Epithelial cell of alveolus of lung (primary cell): ENCODE measurements at places on chromosomes 4 and X. TPM values are rescaled to one million over a fixed set of nuclear protein-coding genes. Genes with fewer than 3 reads are reported as not detected.

The PASD1 gene
- not detected in 2 replicates for total RNA-seq

The SPACA5 gene
- total RNA-seq, result not detected in 2 replicates

The CSTF2 gene
- 14.4 and 20.0 TPM in 2 replicates for total RNA-seq

The MAML3 gene
- total RNA-seq, result 1.9 and 8.0 TPM in 2 replicates

The MID2 gene
- total RNA-seq, result 6.4 and 22.1 TPM in 2 replicates

The TTC29 gene
- total RNA-seq, result 0.08 and 0.26 TPM in 2 replicates

The MAGEC3 gene
- not detected in 2 replicates for total RNA-seq

The MAP7D2 gene
- under 0.01 and 0.96 TPM in 2 replicates for total RNA-seq

The CXCL9 gene
- total RNA-seq, result not detected in 2 replicates

The H2BW2 gene
- not detected in 2 replicates for total RNA-seq

The LRIT3 gene
- under 0.01 TPM in 1 of 2 replicates, not detected in the other for total RNA-seq

The ACSL1 gene
- 12.4 and 24.6 TPM in 2 replicates for total RNA-seq

The CCKAR gene
- not detected in 2 replicates for total RNA-seq

The TSPAN6 gene
- total RNA-seq, result 26.2 and 28.2 TPM in 2 replicates

The MGARP gene
- 6.1 and 29.9 TPM in 2 replicates for total RNA-seq

The ATP2B3 gene
- not detected in 2 replicates for total RNA-seq

The BANK1 gene
- 0.13 TPM in 1 of 2 replicates, not detected in the other for total RNA-seq

The GAGE12F gene
- not detected in 2 replicates for total RNA-seq

The JCHAIN gene
- 1.3 TPM in 1 of 2 replicates, not detected in the other for total RNA-seq

The GRID2 gene
- under 0.01 and 0.08 TPM in 2 replicates for total RNA-seq

The ART3 gene
- total RNA-seq, result 1.0 TPM in 1 of 2 replicates, not detected in the other

The ZNF630 gene
- total RNA-seq, result 0.78 and 2.5 TPM in 2 replicates

The ETDB gene
- not detected in 2 replicates for total RNA-seq

The TLR10 gene
- total RNA-seq, result 0.13 TPM in 1 of 2 replicates, not detected in the other

The DUSP21 gene
- not detected in 2 replicates for total RNA-seq

The NPY2R gene
- not detected in 2 replicates for total RNA-seq

The VGLL1 gene
- total RNA-seq, result not detected in 2 replicates

The P2RY8 gene
- total RNA-seq, result not detected in 2 replicates

The POU4F2 gene
- not detected in 2 replicates for total RNA-seq

The TCEAL1 gene
- total RNA-seq, result 10.3 and 22.7 TPM in 2 replicates

The CLIC2 gene
- total RNA-seq, result 0.39 and 0.88 TPM in 2 replicates

The RAB39B gene
- total RNA-seq, result 1.7 TPM in 1 of 2 replicates, not detected in the other

The SLC25A14 gene
- total RNA-seq, result 8.1 and 18.0 TPM in 2 replicates

The CXCL13 gene
- not detected in 2 replicates for total RNA-seq

The LINC00632 gene
- 22.1 and 30.2 TPM in 2 replicates for total RNA-seq

The C1QTNF7 gene
- 0.26 and 1.5 TPM in 2 replicates for total RNA-seq

The AMBN gene
- not detected in 2 replicates for total RNA-seq

The MAGEB2 gene
- not detected in 2 replicates for total RNA-seq

The HERC6 gene
- total RNA-seq, result 0.48 and 6.6 TPM in 2 replicates

The SH3RF1 gene
- 11.9 and 17.9 TPM in 2 replicates for total RNA-seq

The NALF2 gene
- total RNA-seq, result under 0.01 TPM in 1 of 2 replicates, not detected in the other

The ZCCHC18 gene
- total RNA-seq, result 0.24 and 0.78 TPM in 2 replicates

The AKAP14 gene
- not detected in 2 replicates for total RNA-seq

The ASB12 gene
- not detected in 2 replicates for total RNA-seq

The CCNB3 gene
- total RNA-seq, result 0.13 and 0.24 TPM in 2 replicates

The TMEM150C gene
- 0.78 and 5.0 TPM in 2 replicates for total RNA-seq

The SHOX gene
- total RNA-seq, result not detected in 2 replicates

The CT47B1 gene
- not detected in 2 replicates for total RNA-seq

The BLOC1S4 gene
- total RNA-seq, result 17.0 and 25.7 TPM in 2 replicates

The PIN4 gene
- 6.7 and 6.9 TPM in 2 replicates for total RNA-seq

The LGI2 gene
- total RNA-seq, result 0.16 TPM in 1 of 2 replicates, not detected in the other
